ENCODE measurements at places on chromosomes 3 and 15. TPM values are rescaled to one million over a fixed set of nuclear protein-coding genes. Genes with fewer than 3 reads are reported as not detected.

DNA sequence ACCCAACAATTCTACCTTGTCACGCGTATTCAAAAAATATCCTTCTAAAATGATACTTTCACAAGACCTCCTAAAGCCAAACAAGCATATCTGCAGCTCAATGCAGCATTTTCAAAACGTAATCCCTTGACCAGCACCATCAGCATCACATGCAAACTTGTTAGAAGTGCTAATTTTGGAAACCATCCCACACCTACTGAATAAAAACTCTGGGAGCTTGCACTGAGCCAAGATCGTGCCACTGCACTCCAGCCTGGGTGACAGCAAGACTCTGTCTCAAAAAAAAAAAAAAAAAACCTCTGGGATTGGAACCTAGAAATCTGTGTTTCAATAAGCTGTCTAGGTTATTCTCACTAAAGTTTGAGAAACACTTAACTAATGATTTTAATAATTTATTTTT, 223.3 kb upstream of the CCDC54 start:
- DNase-seq, result no peak

GRCh38 chr3:173404156-173404555, 6.6 kb downstream of the NLGN1 start:
- no peak for DNase-seq

DNA sequence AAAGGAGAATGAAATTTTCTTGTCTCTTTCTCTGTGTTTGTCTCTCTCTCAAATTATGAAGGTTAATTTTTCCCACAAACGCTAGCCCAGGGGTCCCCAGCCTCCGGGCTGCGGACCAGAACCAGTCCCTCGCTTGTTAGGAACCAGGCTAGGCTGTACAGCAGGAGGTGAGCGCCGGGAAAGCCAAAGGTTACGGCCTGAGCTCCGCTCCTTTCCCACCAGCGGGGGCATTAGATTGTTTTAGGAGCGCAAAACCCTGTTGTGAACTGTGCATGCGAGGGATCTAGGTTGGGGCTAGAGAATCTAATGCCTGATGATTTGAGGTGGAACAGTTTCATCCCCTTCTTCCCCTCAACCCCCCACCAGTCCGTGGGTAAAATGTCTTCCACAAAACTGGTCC, 74.7 kb upstream of the ZNF385D start:
- DNase-seq, result no peak

DNA sequence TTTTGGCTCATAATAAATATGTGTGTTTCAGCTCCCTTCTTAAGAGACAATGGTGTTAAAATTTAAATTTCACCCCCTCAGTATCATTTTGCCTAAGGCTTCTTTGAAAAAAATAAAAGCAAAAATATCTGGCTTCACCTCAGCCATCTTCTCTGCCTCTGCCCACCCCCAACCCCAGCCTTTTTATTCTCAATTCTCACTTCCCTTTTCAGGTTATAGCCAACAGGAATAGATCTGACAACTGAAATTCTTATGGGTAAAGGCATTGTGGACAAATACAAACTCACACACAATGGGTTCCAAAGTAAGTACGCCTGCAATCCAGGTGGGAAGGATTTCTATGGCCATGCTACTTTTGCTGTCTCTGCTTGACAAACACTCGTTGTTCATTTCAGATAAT, 399.0 kb upstream of the ARRDC4 start:
- no peak for DNase-seq

- DNase-seq, result no peak
These were observed 108.2 kb downstream of the EOMES start for GRCh38 chr3:27613846-27614500.

GRCh38 chr3:57158325-57158724, 6.8 kb downstream of the IL17RD start:
- no peak for DNase-seq

DNA sequence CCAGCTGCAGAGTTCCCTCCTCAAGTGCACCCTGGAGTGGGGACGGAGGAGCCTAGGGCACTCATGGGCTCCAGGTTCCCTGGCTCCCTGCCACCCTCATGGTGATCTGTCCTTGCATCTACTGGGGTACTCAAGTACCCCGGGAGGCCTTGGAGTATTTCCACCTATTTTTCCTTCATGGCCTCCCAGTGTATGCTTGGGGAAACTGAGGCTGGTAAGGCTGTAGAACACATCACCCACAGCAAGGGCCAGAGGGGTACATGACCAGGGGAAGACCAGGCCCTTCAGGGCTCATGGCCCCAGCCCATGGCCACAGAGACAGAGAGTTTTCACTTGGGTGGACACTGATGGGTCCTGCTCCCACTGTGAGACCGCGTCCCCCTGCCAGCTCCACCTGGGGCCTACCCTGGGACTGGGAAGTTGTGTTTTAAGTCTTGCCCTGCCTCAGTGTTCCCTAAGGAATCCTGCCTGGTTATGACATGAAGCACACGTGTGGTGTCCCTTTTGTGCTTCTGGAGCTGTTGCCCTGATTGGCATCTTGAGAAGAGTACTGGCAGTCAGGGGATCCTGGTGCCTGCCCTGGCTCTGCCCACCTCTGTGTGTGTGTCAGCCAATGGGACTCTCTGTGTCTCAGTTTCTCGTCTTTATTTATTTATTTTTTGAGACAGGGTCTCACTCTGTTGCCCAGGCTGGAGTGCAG, 132.8 kb downstream of the TJP1 start:
- no peak for DNase-seq

DNA sequence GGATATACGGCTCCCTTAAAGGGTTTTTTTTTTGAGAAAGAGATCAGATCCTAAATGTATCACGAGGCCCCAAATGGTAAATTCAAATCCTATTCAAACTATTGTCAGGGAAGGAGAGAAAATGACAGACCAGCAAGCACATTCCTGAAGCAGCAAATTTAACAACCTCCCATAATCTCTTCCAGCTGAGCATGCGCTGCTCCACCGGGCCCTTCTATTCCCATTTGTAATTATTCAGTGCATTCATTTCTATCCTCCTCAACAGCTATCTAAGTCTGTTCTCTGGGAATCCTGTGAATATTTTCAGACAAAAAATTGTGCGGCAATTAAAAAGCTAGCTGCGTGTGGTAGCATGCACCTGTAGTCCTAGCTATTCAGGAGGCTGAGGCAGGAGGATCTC, 43.2 kb downstream of the MAGI1 start:
- no peak for DNase-seq

- DNase-seq, result no peak
These were observed 250.4 kb downstream of the CLSTN2 start for GRCh38 chr3:140185375-140185774.

DNA sequence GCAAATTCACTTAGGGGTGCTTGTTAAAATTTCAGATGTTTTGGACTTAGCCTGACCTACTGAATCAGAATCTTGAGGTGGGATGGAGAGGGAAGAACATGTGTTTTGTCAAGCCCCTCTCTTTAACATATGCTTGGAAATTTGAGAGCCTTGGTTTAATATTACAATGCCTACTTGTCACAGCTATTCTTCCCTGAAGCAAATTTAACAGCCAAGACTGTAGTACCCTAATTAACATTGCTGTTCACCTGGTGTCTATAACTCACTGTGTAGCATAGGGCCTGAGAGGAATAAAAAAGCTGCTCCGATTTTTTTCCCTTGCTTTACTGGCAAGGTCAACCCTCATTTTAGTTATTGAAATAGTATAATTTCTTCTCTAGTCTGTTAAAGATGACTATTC, 880.1 kb downstream of the CADM2 start:
- DNase-seq, result no peak

DNA sequence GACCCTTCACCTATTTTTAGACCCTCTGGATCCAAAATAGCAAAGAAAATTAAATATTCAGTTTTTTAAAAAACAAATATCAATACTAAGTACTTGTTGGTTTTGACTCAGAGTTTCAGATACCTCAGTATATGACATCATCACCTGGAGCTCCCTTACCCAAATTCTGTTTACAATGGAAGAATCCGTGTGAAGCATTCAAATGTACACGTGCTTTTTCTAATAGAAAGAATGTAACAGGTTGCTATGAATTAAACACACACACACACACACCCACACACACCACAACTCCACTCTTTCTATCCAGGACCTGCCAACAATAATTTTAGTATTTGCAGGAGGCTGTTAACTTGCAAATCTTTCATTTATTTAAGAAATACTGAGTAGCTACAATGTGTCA, 221.8 kb downstream of the THRB start:
- peak; percentile 49 for DNase-seq

DNA sequence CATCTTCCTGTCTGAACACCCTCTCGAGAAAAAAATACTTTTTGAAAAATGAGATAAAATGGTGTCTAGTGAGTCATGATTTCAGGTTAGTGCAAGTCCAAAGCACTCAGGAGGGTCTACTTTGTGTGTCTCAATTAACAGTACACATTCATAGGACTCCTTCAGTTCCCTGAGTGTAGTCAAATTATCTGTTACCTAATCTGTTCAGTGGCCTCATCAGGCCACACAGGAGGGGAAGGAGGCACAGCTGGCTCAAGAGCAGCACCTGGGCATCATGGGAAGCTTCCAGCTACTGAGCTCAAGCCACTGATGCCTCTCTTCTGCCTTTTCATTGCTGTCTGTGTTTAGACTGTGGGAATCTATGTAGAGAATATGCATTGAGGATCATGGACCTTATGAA, 341.4 kb upstream of the SGO1 start:
- DNase-seq, result no peak

DNA sequence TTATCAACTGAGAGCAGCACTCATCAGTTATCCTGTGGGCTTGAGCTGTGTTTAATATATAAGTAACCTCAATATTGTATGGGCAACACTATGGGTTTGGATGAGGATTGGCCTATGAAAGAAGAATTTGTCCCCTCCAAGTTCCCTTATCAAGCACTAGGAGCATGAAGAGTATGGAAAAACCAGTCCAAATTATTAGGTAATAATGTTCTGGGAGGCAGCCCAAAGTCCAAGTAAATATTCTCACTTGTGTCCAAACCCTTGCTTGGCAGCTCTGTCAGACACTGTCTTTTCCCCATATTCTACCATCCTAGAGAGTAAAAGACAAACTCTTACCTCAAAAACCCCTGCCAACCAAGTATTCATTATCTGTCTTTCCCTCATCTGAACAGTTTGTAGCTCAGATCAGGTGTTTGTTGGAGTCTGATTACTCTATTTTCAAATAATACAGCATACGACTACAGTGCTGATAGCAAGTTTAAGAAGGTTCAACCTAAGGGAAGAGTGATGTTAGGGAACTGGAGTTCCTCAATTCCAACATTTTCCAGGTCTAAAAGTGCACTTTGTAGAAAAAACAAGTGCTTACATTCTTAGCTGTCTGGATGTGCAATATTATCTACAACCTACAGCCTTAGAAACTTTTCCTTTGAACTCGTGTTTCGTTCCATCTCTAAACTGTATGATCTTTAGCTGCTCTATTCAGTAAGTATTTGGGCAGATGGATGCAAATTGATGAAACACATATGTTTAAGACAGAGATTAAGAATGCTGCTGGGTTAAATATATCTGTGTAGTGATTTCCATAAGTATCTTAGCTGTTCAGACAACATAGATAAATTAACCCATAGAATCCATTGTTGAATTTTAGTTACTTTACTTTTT, 89.7 kb upstream of the PHLDB2 start:
- no peak for DNase-seq

- no peak for DNase-seq
These were observed 28.4 kb downstream of the PLS1 start for GRCh38 chr3:142624341-142625152.

DNA sequence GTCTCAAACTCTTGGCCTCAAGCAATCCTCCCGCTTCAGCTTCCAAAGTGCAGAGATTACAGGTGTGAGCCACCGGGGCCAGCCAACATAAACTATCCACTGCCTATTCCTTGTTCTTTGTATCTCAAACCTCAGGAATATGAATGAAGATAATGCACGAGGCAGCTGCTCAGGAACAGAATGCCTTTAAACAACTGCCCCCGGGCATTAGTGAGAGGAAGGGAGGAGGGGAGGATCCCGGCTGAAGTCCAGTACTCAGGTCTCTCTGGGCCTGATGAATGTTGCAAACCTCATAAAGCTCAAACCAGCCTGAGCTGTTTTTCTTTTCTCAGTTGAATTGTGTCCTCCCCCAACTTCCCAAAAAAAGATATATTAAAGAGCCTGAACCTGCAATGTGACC, 26.9 kb upstream of the MTMR14 start:
- DNase-seq, result no peak

- no peak for DNase-seq
These were observed 7.8 kb downstream of the ATP6V1A start for GRCh38 chr3:113754494-113755159.

GRCh38 chr3:98623572-98624280, 30.3 kb upstream of the CPOX start:
- DNase-seq, result no peak

DNA sequence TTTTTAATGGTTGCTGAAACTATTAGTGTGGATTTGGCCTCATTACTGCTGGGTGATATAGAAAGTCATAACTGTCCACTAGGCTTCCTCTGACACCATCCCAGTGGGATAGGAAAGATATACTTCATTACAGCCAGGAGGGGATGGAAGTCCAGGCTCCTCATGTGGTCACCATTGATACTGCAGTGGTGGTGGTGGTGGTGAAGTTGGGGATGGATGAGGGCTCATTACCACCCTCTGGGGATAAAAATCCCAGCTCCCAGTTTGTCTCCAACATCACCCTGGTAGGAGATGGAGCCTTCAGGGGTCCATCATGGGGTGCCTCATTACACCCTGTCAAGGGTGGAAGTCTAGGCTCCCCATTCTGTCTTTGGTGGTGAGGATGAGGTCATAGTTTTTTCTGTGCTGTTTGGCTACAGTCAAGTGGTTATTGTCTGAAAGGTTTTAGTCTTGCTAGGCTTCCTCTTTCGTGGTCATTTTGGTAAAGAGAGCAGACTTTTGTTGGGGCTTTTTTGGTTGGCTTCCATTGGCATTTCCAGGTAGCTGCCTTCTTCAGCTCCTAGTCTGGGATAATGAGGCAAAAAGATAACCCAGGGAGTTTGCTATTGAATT, 30.1 kb upstream of the FILIP1L start:
- no peak for DNase-seq

GRCh38 chr3:188841906-188842305, 329.9 kb upstream of the TPRG1 start:
- DNase-seq, result no peak

DNA sequence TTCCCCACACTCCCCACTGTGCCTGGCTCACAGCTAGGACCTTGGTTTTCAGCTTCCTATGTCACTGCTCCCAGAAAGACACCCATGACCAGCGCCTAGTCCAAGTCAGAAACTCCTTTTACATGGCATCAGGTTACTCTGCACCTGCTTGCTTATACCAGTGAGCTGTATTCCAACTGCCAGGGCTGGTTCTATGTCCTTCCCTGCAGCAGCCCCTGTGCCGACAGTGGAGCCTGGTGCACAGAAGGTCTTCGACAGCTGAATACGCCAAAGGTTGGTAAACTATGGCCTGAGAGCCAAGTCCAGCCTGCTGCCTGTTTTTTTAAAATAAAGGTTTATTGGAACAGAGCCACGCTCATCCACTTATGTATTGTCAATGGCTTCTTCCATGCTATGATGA, 102.5 kb downstream of the IQSEC1 start:
- no peak for DNase-seq

GRCh38 chr3:156323466-156323865, 203.1 kb downstream of the KCNAB1 start:
- DNase-seq, result no peak

ISLR gene
- total RNA-seq, result 14.0 TPM

HESX1 gene
- total RNA-seq, result 0.99 TPM

ZBED2 gene
- not detected for total RNA-seq

MTMR10 gene
- total RNA-seq, result 13.6 TPM

NME9 gene
- total RNA-seq, result not detected

TRIM59 gene
- total RNA-seq, result 15.2 TPM

ROPN1B gene
- not detected for total RNA-seq

PPP1R14D gene
- not detected for total RNA-seq

IQCH gene
- total RNA-seq, result 5.0 TPM

TMEM212 gene
- total RNA-seq, result not detected

CHP1 gene
- total RNA-seq, result 84.7 TPM

MUC20 gene
- under 0.01 TPM for total RNA-seq

LRRC34 gene
- total RNA-seq, result 1.8 TPM

LINGO1 gene
- not detected for total RNA-seq

BCL2A1 gene
- 5.9 TPM for total RNA-seq

All from fibroblast of lung (primary cell).